Suprapubic skin (tissue), 4 donors: ENCODE measurements at places on chromosomes 6 and 20.

GRCh38 chr6:121435444-121436069, at the start of gene GJA1:
TSS of gene GJA1 (plus strand) at chr6:121435646. CDS start at chr6:121446848, 11,202 bp downstream.
- no peaks in the 10 kb centered on the region for H3K36me3 ChIP-seq
- peak within 1 kb of the TSS; percentile 91 for H3K27ac ChIP-seq
- peak within 1 kb of the TSS; percentile 78 for H3K4me3 ChIP-seq
- H3K4me1 ChIP-seq: peaks cover 34% of the 10 kb centered on the region

- peak; percentile 93 for DNase-seq
- peaks cover 44% of the 10 kb centered on the region for H3K4me1 ChIP-seq
- H3K27me3 ChIP-seq: no peaks in the 10 kb centered on the region
- H3K36me3 ChIP-seq: peaks cover 27% of the 10 kb centered on the region
- H3K27ac ChIP-seq: peak within 1 kb of the TSS; percentile 75
These were observed at the start of gene PIGT for GRCh38 chr20:45415822-45416637. TSS of gene PIGT (plus strand) at chr20:45416141. CDS start at chr20:45416157, 16 bp downstream.

DNA sequence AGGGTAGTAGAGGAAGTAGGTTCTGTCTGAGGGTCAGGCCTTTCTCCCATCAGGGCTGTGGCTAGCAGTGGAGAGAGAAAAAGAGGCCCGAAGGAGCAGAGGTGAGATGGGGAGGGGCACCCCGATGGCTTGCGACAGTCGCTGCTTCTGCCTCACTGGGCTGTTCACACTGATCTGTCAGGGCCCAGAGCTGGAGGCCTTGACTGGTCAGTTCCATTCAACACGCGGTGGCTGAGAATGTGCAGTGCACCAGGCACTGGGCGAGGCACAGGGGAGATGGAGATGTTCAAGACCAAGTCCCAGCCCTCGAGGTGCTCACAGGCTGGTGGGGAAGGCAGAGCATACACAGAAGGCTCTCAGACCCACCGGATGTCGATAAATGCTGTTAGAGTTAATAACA, 21.4 kb downstream of the SLC12A5 start:
- peaks cover 42% of the 10 kb centered on the region for H3K27me3 ChIP-seq
- H3K27ac ChIP-seq: no peak overlapping the region
- H3K4me1 ChIP-seq: no peaks in the 10 kb centered on the region
- H3K36me3 ChIP-seq: no peaks in the 10 kb centered on the region

- H3K4me3 ChIP-seq: no peak overlapping the region
- DNase-seq: no peak
These were observed 366.5 kb downstream of the QKI start for GRCh38 chr6:163780994-163781393.

GRCh38 chr6:133447924-133448323, 206.8 kb downstream of the EYA4 start:
- H3K4me1 ChIP-seq: no peaks in the 10 kb centered on the region
- H3K36me3 ChIP-seq: no peaks in the 10 kb centered on the region
- H3K27me3 ChIP-seq: no peaks in the 10 kb centered on the region
- H3K27ac ChIP-seq: no peak overlapping the region
- no peak overlapping the region for H3K4me3 ChIP-seq

GRCh38 chr6:111676383-111676782, 70.7 kb upstream of the TRAF3IP2 start:
- H3K4me3 ChIP-seq: no peak overlapping the region
- DNase-seq: no peak
- no peak overlapping the region for H3K27ac ChIP-seq
- no peaks in the 10 kb centered on the region for H3K4me1 ChIP-seq

- H3K4me1 ChIP-seq: no peaks in the 10 kb centered on the region
- no peak for DNase-seq
- H3K4me3 ChIP-seq: no peak overlapping the region
- H3K27me3 ChIP-seq: peaks cover 25% of the 10 kb centered on the region
- no peaks in the 10 kb centered on the region for H3K36me3 ChIP-seq
These were observed 303.1 kb downstream of the CDH26 start for GRCh38 chr20:60261333-60261732.
